ENCODE measurements at places on chromosomes 4 and X.
A peak's percentile ranks its signal among the peaks of the same experiment; 100 is the strongest.

- DNase-seq, result no peak
Measured at GRCh38 chr4:138609943-138610350, 367.8 kb upstream of the SLC7A11 start.

- no peak for DNase-seq
Measured at GRCh38 chr4:148004228-148004857, 272.5 kb downstream of the ARHGAP10 start.

DNA sequence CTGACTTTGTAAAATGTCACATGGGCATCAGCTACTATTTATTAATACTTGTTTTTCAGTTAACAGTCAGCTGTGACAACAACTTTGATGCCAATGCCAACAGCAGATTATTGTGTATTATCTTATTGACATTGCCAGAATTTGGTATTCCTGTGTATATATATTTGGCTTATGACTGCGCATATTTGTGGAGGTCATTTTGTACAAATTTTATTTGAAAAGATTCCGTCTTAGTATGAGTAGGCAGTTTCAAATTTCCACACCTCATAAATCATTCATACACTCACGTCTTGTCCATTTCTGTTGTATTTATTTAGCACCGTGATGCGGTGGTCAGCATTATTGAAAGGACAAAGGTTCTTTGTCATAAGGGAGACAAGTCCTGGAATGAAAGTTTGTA, 558.2 kb upstream of the NDST4 start:
- no peak for DNase-seq

DNA sequence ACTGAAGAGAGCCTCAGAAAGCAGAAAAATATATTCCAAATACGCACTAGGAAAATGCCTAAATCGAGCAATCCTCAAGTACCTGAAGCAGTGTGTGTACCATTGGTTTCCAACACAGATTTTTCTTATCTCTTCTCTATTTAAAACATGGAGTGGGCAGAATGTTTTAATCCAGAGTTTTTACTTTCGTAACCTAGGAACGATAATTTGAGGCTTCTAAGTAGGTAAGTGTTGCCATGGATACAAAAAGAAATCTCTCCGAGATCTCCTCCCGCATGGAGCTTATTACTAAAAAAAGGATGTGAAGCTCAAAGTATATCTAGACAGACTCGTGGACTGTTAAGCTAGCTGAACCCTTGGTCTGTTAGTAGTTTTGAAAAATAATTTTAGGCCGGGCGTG, 23.0 kb upstream of the OTUD4 start:
- DNase-seq, result no peak

- peak; percentile 49 for DNase-seq
Measured at GRCh38 chr4:164012396-164013027, 518.0 kb downstream of the TMA16 start.

DNA sequence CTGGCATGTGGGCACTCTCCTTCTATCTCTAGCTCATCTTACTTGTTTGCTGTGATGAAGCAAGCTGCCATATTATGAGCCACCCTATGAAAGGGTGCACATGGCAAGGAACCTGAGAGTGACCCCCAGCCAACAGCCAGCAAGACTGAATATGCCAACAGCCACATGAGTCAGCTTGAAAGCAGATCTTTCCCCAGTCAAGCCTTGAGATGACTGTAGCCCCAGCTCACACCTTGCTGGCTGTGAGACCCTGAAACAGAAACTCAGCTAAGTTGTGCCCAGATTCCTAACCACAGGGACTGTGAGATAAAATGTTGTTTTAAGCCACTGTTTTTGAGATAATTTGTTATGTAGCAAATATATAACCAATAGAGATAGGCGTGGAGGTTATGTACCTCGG, 36.2 kb downstream of the KDM5C start:
- no peak for DNase-seq

- no peak for DNase-seq
Measured at GRCh38 chr4:24219209-24219608, 329.4 kb upstream of the PPARGC1A start.

DNA sequence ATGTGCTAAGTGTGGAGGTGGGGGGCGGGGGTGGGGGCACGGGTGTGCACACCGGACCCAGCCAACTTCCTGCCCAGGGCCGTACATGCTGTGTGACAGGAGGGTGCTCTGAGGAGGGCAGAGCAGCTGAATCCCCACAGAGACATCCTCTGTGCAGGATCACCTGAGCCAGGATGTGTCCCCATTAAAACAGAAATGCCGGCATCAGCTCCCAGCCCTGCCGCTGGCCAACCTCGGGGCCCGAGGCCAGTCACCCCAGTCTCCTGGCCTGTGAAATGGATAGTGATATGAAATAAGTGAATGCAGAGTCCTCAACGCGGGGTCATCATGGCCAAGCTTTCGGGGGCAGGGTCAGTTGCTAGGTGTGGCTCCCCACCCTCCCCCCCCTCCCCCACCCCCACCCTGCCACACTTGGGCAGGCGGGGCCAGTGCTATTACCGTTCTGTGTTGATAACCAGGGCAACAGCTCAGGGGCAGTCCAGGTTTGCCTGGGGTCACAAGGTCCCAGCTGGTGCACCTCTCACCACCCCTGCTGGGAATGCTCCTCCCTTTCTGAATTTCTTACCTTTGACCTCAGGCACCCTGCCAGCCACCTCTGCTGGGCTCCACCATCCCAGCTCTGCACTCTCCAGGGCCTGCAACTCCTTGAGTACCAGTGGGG, 227.2 kb upstream of the PSAPL1 start:
- no peak for DNase-seq

DNA sequence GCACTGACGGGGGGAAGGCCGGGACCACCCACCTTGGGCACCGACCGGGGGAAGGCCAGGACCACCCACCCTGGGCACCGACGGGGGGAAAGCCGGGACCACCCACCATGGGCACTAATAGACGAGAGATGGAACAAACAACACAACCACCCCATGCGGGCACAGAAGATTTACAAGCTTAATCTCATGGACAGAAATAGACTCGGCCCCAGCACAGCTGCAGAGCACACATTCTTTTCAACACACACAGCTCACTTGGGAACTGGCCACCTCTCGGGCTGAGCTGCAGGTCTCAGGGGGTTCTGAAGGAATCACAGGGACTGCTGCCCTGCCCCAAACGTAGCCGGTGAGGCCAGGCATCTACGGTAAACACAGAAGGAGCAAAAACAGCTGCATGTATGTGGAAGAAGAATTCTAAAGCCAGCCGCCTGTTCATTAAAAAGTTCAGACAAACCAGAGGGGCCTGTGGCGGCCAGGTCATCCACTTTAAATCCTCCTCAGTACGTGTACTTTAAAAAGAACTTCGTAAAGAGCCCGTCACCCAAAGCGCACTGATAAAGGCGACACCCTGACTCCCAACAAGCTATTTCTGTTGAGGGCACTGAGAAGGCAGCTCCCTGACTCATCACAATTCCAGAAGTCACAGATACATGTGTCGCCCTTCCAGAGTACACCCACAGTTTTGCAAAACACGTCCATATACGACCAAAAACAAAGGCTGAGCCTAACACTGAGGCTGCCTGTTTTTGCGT, 17.7 kb downstream of the PPP2R3B start:
- DNase-seq, result no peak

GRCh38 chrX:49249616-49250015, 14.3 kb downstream of the CCDC22 start:
- no peak for DNase-seq

- DNase-seq, result no peak
Measured at GRCh38 chrX:10157543-10157942, 768 bp downstream of the CLCN4 start.

GRCh38 chr4:187357045-187357643, 633.5 kb upstream of the FAT1 start:
- no peak for DNase-seq

DNA sequence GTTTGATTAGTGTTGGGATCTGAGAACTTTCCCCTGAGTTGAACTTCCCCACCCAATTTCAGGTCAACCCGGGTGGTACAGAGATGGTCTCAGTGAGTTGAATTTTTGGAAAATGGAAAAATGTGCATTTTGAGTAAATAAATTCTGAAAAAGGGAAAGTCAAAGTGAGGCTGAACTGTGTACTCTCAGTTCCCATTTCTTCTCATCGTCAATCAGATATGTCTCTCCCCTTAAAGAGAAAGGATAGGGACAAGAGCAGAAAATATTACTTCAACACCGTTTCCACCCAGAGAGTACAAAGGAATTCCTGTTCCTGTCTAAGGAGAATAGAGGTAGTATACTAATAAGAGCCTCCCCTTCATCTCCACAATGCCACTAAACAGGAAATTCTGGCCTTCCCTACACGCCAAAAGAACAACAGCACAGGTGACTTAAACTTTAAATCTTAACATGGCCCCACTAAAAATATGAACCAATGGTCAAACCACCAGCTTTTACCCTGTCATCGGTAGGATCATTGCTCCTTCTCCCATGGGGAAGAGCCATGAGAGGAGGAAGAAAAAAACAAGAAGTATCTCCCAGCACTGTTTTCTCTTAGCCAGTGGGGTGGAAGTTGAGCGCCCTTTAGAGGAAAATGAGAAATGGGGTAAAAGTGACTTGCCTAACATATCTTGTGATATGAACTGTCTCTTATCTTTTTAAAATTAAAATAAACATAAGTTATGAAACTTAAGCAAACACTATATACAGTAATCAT, 30.3 kb downstream of the BMP3 start:
- DNase-seq, result no peak

- no peak for DNase-seq
Measured at GRCh38 chr4:128477540-128477939, 189.9 kb upstream of the PGRMC2 start.

GRCh38 chr4:38377195-38377594, 286.8 kb upstream of the KLF3 start:
- DNase-seq, result no peak

DNA sequence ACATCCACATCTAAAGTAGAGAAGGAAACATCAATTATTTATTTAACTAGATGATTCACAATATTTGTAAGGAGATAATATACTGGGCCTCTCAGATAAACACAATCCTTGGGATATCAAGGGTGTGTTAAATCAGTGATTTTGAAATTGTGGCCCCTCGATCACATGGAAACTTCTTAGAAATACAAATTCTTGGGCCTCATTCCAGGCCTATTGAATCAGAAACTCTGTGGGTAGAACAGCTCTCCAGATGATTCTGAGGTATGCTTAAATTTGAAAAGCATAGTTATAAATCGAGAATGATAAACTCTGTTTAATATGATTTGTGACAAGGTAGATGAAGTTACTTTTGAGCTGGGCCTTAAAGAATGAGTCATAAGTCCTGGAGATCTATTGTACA, 64.3 kb upstream of the GPR174 start:
- DNase-seq, result no peak

DNA sequence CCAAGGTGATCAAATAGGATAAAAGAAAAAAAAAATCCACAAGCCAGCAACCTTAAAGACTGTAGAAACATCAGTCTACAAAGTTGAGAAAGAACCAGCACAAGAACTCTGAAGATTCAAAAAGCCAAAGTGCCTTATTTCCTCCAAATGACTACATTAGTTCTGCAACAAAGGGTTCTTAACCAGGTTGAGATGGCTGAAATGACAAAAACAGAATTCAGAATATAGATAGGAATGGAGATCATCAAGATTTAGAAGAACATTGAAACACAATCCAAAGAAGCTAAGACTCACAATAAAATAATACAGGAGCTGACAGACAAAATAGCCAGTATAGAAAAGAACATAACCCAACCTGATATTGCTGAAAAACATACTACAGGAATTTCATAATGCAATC, 156.5 kb upstream of the ZCCHC13 start:
- no peak for DNase-seq

DNA sequence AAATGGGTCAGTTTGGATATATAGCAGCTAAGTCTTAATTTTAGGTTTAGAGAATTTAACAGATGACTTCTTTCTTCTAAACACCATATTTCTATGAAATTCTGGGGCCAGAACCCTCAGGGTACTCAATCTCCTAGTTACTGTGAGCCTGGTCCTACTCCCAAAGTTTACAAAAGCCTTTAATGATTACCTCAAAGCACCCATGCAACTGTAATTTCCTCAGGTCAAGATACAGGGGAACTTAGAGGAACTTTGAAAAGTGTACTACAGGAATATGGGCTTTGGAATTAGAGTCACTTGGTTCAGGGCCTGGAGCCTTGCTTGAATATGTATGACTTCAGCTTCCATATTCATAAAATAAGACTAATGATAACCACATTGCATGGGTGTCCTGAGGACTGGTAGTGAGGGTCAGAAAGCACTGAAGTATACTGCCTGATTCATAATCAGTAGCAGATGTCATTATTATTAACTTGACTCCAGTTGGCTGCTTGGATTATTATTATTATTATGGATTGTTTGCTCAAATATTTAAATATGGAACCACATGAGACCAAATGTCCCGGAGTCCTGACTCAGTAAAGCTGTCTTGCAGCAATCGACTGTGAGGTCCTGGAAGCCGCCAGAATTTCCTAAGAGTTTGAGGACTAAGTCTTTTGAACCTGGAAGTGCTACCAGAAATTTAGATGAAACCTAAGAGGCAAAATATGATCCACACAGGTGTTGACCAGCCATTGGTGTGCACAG, 2.0 kb upstream of the ADH7 start:
- no peak for DNase-seq

GRCh38 chr4:39642885-39643552, 4.4 kb upstream of the SMIM14 start:
- no peak for DNase-seq

GRCh38 chrX:46575991-46576392, 2.4 kb downstream of the CHST7 start:
- peak; percentile 64 for DNase-seq

DNA sequence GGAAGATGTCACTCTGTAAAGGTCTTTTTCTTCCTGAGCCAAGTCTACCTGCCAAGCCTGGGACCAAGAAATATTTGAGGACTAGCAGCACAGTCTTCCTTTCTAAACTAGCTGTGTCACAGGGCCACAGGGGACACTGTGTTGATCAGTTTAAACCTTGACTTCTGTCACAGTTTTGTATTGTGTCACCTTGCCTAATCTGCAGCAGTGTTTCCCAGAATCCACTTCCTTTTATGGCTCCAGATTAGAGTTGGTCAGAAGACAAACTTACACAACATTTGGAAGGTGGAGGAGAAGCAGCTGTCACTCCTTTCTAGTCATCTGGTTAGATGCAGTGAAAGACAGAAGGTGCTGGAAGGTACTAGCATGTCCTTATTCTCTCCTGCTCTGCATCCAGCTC, 143.1 kb upstream of the BCOR start:
- DNase-seq, result no peak

DNA sequence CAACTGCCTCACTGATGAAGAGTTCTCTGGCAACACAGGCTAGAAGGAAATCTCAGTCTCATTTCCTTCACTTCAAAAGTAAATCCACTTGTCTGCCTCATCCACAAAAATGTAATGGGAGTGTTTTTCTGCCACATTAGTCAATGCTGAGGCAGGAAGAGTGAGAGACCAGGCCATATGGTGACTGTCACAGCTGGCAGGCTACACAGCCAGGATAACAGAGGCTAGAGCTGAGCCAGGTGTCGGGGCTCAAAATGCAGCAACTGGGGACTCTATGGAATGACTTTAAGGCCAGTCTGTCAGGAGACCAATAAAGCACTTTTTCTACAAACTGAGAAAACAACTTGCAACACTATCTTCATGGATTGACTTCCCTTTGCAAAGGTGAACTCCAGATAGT, 204.2 kb downstream of the GPC3 start:
- no peak for DNase-seq

Measured in lung (tissue), 17 donors.